ENCODE measurements at places on chromosomes 6 and 20.

DNA sequence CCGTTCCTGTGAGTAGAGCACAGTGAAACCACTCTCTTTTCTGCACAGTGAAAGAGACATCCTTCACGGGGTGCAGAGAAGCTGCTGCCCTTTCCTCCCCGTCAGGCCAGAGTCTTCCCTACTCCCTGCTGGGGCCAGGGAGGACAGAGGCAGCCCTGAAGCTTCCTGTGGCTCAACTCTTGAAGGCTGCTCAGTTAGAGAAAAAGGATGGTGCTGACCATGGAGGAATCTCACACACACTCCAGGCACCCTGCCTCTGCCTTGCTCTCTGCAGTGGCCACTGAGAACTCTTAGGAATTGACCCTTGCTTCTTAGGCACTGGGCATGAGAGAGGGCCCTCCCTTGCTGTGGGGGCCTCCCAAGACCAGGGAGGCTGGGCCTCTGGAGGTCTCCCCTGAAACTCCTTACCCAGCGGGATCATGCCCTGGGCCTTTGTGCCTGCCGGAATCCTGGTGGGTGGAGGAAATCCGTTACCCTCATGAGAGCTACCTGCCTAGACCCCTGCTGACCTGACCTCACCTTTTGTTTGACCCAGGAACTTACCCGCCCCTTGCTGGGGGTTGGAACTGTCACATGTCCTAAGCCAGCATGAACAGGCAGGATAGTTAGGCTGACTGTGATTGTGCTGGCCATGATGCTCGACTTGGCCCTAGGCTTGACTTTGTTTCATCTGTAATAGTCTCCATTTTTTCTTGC, 65.0 kb upstream of the CD93 start:
- DNase-seq = no peak

GRCh38 chr6:11251553-11252360, 19.3 kb upstream of the NEDD9 start:
- no peak for DNase-seq

- DNase-seq = peak; percentile 30
Observed at GRCh38 chr6:86856937-86857563, 80.3 kb upstream of the HTR1E start.

DNA sequence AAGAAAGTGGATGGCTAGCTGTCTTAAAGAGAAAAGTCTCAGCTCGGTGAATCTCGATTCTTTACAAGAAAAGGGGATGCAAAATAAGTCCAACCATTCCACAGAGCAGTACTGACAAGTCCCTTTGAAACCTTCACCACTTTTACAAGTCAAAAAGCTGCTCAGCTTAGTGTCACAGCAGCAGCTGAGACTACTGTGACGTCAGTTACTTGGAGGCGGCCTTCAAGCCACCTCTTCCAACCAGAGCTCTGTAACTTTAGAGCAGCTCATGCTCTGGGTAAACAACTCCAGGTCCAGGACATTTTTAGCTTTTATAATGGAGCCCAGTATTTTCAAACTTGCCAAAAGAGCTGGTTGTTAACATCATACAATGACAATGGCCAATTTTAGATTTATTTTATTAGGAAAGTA, at the start of gene KIAA0408:
Gene KIAA0408, minus strand, starts transcription at position 159 of the 411 bp plus-strand sequence. CDS start 5,408 bp downstream, outside the sequence.
- no peak for DNase-seq

DNA sequence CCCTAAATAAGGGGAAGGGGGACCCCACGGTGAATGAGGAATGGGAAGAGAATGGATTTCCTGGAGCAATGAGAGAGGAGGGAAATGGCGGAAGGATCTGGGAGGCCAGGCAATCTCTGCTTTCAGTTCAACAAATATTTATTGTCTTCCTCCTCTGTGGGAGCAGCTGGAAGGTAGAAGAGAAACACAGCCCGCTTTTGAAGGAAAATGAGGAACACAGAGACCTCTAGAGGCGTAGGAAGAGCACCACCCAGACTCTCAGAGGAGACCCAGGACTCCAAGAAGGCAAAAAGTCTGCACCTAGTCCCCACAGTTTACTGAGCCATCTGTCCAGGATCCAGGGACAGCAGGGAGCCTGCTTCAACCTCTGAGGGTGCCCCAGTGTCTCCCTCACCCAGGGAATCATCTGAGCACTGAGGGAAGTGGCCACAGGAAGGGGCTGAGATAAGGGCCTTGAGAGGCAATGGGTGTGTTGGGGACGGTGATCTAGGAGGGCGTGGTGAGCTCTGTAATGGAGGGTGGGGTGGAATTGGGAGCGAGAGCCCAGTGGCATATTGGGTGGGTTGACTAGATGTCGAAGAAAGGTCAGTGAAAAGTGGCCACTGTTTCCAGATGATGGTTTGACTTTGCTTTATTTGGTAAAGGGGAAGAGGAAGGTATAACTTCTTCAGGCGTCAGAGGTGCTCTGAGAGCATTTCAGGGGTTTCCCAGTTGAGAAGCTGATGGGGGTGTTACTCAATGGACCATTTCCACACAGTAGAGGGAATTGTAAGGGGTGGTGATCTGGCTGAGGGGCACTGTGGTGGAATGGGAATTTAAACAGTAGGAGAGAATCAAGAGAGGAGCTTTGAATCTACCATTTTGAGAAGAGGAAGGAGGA, 610 bp downstream of the PSORS1C1 start:
- DNase-seq = no peak

DNA sequence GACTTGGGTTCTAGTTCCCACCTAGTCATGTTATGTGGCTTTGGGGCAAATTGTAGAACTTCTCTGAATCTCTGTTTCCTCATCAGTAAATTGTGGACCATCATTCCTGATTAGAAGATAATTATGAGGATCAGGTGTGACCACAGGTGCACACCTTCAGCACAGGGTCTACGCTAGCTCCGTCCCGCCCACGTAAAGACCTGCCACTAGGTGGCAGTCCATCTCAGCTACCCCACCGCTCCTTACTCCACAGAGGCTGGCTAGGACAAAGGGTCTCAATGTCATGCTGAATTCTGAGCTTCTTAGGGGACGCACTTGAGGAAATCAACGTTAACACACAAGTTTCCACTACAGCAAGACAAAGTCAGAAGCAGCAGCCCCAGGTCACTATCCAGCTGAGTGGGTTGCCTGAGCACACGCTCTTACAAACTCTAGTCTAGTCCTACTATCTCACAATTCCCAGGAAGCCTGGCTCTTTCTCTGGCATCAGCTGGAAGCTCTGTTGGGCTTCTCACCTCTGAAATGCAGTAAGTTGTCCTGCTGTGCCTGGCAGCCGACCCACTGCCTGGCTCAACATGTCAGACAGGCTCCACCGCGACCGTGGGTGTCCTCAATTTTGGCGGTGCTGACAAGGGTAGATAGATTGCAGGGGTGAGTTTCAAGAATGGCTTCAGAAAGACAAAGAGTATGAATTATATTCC, 2.0 kb upstream of the PLCG1 start:
- peak; percentile 63 for DNase-seq
